ENCODE measurements at places on chromosomes 7 and 10. TPM values are rescaled to one million over a fixed set of nuclear protein-coding genes. Genes with fewer than 3 reads are reported as not detected.

DNA sequence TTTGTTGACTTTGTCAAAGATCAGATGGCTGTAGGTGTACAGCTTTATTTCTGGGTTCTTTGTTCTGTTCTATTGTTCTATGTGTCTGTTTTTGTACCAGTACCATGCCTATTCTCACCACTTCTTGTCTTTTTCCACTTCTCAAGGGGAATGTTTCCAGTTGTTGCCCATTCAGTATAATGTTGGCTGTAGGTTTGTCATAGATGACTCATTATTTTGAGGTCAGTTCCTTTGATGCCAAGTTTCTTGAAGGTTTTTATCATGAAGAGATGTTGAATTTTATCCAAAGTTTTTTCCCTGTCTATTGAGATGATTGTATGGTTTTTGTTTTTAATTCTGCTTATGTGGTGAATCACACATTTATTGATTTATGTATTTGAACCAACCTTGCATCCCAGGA lies 216.7 kb upstream of the RNF32 start:
- no peak for DNase-seq

DNA sequence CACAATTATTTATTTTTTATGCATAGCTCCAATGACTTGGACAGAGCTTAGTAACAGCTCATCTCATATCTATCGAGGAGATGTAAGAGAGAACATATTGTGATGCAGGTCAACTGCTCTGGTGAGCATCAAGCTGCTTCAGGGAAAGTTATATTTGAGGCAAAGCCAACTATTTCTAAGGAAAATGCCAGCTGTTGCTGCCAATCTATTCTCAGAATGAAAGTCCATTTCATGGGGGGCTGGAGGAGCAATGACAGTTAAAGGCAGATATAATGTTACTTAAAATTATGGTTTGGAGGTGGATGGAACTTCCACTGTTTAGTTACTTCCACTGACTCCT lies 424.8 kb downstream of the KIF20B start:
- DNase-seq, result no peak

GRCh38 chr10:124792998-124793352 lies 1.3 kb upstream of the EEF1AKMT2 start:
- no peak for DNase-seq

DNA sequence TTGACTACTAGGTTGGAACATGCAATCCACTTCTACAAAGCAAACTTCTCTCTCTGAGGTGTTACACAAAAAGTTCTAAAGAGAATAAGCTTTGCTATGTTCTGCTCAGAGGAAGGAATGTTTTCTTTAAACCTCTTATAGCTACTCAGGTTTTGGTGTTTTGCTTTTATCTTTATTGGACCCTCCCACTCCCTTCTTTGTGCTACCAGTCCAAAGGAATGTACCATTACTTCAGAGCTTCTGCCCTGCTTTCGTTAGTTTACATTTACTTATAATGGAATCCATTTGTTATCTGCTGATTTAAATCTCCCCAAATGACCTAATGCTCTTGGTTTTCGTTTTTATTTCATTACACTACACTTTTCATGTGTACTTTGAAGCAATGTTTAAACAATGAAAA lies 154.9 kb downstream of the ATE1 start:
- no peak for DNase-seq

AGMO gene
- total RNA-seq, result not detected

FRMPD2 gene
- not detected for total RNA-seq

ZNF467 gene
- total RNA-seq, result not detected

OGDHL gene
- total RNA-seq, result not detected

HYAL4 gene
- not detected for total RNA-seq

Data from stomach (tissue), 19 donors.